ENCODE measurements at places on chromosomes 3 and 15.

GRCh38 chr15:42508263-42508690, 12.8 kb downstream of the SNAP23 start:
- no peak for DNase-seq

GRCh38 chr3:82676356-82677026, 915.0 kb upstream of the GBE1 start:
- DNase-seq = peak; percentile 62

DNA sequence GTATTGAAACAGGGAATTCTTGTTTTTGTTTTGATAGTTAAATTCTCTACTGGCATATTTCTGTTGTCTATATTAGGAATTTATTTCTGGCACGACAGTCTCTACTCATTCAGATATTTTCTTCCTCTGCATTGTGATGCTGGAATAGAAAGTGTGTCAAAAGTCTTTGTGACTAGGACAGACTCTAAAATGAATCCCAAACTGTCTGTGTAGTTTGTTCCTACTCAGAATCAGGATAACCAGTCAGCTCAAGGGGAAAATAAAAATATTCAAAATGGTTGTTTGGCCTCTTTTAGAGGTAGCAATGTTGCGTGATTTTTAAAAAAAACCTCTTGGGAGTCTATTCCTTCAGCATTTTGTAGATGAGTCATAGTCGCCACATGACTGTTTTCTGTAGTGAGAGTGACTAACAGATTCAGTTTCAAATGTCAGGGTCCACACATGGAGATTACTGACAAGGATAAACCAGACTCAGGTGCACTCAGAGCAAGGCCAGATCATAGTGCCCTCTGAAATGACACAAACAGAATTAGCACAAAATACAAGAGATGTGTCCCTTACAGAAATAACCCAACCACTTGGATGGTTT, 13.1 kb downstream of the SLC7A14 start:
- peak; percentile 90 for DNase-seq

DNA sequence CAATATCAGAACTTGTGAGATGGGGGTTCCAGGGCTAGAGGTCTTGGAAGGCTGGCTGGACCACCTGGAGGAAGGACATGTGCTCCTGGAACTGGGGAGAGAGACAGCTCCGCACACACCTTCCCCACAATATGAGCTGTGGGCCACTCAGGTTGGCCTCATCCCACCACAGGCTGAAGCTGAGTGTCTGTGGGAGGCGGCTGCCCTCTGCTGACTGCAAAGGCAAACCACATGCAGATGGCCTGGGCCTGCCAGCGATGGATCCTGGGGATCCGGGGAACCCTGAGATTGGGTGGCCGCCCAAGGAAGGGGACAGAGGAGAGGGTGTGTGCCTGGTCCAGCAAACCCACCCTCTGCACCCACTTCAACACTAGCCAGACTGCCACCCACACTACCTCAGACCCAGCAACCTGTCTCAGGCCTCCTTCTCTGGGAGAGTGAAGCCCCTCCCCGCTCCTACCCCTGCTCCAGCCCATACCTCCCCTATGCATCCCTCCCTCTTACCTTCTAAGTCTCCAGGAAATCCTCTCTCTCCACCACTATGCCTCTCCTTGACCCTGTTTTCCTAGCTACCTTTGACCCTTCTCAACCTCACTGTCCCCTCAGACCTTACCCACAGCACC, 44.8 kb downstream of the CYP11A1 start:
- peak; percentile 55 for DNase-seq

DNA sequence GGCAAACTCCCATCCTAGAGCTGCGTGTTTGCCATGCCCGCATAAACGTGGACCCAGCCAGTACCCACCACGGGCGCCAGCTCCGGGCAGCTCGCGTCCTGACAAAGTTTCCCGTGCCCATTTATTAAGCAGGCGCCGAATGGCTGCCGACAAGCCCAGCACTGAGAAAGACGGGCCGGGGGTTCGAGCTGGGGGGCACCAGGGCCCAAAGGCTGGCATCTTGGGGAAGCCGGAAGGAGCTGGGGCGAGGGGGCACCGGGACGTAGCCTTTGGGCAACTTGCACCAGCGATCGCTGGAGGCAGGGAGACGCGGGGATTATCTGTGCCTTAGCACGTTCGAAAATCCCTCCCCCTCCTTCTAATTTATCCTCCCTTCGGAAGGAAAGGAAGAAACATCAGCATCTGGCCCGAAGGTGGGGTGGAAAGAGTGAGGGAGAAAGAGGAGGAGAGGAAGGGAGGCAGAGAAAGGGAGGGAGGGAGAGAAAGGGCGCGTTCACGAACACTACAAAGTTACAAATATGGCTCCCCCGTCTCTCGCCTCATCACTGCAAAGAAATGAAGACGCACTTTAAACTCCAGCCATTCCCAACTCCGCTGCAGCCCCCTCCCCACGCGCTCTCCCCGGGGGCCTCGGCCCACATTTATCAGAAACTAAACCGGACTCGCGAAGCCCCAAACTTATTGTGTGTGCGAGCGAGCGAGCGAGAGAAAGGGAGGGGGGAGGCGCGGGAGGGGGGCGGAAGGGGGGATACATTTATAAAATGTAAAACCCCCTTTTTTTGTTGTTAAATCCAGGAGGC, 1.0 kb downstream of the ANP32A start:
- DNase-seq = peak; percentile 62

DNA sequence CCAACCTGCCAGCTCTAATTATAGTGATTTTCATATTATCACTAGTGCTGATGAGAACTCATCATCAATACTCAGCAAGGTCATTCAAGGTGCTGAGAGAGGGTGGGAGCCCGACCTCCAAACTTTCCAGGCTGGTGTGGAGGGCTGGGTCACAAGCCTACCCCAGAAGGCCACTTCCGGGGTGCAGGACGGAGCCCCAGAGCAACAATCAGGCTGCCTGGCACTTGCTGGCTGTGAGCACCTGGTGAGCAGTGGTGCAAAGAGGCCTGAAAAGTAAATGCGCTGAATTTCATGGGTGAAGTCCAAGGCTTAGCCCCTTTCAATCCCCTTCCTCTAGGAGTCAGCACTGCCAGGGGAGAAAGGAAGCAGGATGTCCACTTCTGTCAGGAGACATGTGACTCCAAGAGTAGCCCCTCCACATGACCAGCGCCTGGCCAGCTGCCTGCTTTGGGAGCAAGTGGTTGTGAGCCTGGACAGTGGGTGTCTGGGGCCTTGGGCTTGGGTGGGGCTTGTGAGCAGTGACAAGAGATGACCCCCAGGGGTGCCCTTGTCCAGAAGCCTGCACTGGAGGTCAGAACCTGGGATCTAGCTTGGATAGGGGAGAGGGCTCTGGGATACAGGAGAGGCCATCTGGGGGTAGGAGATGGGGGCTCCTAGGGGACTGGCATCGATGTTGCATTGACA, 165.0 kb upstream of the TLE3 start:
- no peak for DNase-seq

GRCh38 chr3:60182697-60183096, 1068.6 kb downstream of the FHIT start:
- no peak for DNase-seq

DNA sequence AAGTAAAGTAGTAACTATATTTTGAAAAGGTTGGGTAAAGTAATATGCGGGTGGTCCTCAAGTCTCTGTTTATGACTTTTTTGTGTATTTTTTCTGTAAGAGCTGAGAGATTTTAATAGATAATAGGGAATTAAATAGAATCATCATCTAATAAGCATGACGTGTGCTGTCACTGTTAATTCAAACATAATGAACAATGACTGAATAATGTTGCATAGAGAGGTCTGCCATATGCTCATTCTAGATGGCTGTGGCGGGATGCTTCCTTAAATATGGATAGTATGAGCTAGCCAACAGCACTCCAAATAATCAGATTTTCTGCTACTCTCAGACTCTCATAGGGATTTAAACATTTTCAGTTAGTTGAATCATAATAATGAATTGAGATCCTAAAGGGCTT, 302.8 kb upstream of the RBMS3 start:
- DNase-seq = no peak
